ENCODE measurements at places on chromosomes 7 and 10.

GRCh38 chr7:6510476-6511133 is 40.7 kb downstream of the GRID2IP start:
- DNase-seq, result peak; percentile 47

DNA sequence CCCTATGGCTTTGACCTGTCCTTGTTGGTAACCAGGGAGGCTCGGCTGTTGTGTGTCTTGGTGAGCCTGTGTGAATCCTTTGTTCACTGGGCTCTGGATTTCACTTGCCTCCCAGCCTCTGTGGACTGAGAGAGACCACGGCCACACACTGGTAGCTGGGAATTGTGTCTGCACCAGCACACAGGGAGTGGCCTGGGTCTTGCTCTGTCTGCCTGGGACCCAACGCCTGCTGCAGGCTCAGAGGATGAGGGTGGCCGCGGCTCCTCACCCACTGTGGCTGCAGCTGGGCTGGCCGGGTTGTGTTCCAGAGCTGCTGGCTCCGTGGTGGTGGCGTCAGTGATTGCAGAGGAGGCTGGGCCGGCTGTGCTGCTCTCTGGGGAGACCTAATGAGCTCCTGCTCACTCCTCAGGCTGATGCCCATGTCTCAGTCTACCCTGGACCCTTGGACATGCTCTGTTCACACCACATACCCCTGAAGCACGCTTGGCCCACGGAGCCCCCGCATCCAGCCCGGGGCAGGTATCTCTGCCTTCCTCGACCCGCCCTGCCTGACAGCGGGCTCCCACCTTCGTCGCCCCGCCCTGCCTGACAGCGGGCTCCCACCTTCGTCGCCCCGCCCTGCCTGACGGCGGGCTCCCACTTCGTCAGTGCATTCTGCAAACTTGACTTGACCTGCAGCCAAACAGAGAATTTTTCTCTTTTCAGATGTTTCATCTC is 328.5 kb downstream of the ADARB2 start:
- DNase-seq, result peak; percentile 53

- no peak for DNase-seq
Measured at GRCh38 chr7:155570171-155570958, 24.0 kb upstream of the CNPY1 start.

GRCh38 chr10:124508070-124508667 is 46.5 kb downstream of the LHPP start:
- DNase-seq, result peak; percentile 47

GRCh38 chr7:106938803-106939202 is 73.7 kb downstream of the PIK3CG start:
- no peak for DNase-seq

- DNase-seq, result no peak
Measured at GRCh38 chr10:72712136-72712535, 20.2 kb downstream of the MCU start.

GRCh38 chr10:88152728-88153133 is 289.3 kb downstream of the PTEN start:
- DNase-seq, result no peak

DNA sequence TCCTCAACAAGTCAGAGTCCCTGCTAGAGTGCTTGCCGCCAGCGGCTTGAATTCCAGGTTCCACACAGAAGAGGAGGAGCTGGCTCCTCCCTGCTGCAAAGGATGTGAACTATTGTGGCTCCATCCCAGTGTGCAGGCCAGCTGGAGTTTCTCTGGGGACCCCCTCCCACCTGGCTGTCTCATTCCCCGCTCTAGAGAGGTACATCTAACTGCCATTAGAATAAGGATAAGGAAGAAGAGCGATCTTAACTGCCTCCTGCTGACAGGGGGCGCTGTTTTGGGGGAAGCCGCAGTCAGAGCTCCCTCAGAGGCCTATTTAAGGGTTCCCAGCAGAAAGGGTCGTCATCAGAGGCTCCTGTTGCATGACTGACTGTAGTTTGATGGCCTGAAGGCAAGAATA is 40.8 kb upstream of the HECW1 start:
- peak; percentile 30 for DNase-seq

GRCh38 chr7:95718577-95719410 is 53.6 kb upstream of the DYNC1I1 start:
- no peak for DNase-seq

GRCh38 chr7:143047326-143047725 is 4.8 kb upstream of the OR6V1 start:
- no peak for DNase-seq

- DNase-seq, result no peak
Measured at GRCh38 chr7:147805996-147806576, 784.5 kb upstream of the C7orf33 start.

GRCh38 chr7:50412973-50413372 is 37.2 kb downstream of the FIGNL1 start:
- no peak for DNase-seq

DNA sequence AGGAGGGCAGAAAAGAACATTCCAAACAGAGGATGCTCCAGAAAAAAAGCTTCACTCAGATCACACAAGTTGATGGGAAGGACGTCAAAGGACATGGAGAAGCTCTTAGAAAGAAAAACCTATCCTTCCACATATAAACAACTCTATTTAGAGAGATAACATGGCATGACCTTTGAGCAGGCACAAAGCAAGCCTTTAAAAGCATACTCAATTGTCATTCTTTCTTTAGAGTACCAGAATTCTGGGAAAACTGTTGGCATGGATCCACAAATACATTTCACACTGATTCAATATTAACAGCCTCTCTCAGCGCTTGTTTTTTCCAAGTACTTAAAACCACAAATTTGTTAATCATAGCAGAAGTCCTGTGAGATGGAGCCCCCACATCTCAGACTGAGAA is 7.3 kb upstream of the ABLIM1 start:
- DNase-seq, result no peak

DNA sequence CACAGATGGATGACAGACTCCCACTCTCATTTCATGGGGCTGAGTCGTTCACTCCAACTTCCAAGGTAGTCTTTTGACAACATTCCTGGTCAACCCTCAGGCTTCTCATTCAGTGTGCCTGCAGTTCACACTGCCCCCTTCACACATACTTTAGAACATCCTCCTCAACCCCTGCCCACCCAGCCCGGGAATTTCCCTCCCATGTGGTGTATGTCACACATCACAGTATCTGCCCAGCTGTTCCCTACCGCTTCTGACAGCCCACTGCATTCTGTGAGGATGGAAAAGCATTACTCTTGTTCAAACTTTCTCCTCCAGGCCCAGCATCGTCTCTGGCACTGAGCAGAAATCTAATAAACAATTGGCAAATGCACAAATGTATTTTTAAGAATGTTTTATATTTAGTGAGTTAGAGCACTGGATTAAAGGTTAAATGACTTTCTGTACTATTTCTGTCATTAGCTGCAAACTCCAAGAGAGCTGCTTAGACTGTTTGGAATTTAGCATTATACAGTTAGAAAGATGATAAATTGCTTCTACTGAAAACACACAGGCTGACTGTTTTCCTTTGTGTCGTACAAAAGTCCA is 110.4 kb downstream of the SFMBT2 start:
- DNase-seq, result no peak

DNA sequence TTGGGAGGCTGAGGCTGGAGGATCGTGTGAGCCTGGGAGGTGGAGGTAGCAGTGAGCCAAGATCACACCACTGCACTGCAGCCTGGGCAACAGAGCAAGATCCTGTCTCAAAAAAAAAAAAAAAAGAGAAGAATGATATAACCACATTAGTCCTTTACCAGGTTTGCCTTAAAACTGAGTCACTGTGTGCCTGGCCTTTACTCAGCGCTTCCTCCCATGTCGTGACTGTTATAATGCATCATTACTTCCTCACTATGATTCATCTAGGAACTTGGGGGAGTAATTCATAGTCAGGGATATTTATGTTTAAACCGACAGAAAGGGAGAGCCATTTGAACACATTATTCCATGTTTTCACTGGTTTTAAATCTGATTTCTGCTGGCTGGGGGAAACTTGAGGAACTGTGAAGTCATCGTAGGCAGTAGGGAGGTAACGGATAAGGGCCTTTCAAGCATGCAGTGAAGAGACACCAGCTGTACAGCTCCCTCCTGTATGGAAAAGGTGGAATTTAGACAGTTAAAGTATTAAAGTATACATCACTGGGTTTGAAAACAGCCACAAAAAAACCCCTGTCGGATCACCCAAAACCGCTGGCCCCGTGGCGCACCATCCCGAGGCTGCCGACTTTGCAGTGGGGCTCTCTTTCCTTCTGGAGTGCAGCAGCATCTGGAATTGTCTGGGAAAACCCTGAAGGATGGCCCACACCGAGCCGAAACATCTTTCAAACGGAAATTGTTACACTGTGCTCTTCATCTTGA is 119.8 kb downstream of the NKX6-2 start:
- no peak for DNase-seq

DNA sequence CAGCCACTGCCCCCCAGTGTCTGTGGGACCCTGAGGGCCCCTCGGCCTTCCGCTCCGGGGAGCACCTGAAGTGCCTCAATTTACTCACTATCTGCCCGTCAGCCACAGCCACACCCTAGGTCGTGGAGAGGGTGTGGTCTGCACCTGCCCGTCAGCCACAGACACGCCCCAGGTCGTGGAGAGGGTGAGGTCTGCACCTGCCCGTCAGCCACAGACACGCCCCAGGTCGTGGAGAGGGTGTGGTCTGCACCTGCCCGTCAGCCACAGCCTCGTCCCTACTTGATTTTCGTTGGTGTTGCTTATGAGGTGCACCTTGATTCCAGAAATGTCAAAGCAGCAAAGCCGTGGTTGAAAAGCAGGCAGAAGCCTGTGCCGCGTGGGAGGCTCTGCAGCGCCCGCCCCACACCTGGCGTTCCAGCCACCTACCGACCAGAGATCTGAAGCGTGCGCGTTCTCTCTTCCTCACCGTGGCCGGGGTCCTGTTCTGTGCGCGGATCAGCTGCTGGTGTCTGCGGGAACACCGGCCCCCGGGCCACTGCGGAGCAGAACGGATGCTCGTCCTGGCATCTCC is 101.6 kb downstream of the DYNC2I1 start:
- DNase-seq, result peak; percentile 88

Measured in H7 (cell line).